GM20000 (cell line): ENCODE measurements at places on chromosomes 6 and 20.

- no peak for DNase-seq
Observed at GRCh38 chr20:60180986-60181385, 222.8 kb downstream of the CDH26 start.

GRCh38 chr6:41334482-41335040 lies 847 bp upstream of the NCR2 start:
- no peak for DNase-seq

DNA sequence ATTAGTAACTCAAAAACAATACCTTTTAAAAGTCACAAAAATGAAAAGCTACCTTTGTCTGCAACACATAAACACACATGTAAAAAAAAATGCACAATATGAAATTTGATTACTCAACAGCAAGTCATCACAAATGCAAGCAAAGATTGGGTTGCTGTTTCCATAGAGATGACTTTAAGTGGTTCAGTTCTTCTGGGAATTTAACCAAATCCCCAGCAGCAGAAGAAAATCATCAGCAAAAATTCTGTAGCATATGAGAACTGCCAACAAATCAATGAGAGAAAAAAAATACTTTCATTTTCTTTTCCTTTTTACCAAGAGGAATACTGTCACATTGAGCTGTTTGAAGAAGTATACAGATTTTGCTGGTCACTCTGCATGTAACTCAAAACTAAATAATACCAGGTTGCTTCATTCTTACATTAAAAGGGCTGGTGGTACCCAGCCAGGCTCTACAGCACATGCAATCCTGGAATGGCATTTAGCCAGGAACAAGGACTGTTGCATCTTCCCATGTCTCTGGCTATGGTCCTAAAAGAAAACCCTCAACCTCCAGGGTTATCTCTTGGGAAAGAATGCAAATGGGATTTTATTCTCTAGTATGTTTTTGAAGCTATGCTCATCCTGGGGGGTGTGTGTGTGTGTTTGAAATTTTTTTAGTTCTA lies 158.3 kb downstream of the OPRM1 start:
- no peak for DNase-seq

DNA sequence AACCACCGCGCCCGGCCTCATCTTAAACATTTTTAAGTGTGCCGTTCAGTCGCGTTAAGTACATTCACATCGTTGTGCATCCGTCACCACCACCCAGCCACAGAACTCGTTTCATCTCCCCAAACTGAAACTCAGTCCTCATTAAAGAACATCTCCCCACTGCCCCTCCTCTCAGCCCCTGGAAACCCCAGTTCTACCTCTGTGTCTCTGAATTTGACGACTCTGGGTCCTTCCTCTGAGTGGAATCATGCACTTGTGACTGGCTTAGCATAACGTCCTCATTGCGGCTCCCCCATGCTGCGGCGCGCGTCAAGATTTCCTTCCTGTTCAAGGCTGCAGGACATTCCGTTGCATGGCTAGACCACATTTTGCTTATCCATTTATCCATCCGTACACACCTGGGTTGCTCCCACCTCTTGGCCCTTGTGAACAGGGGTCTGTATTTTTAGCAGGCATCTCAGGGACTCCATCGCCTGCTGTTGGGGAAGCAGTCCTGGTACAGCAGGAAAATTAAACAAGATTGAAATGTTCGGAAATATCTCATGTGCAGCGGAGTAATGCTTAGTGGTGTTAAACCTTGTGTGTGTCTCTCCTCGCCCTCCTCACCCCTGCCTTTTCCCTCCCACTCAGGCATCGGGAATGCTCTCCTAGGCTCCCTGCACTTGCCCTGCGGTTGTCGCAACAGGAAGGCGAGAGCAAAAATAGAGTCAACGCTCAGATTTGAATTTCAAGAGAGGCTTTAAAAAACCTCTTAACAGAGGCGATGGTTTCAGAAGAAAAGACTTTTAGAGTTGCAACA lies 127.9 kb downstream of the PXDC1 start:
- no peak for DNase-seq

- DNase-seq: no peak
Observed at GRCh38 chr6:24529985-24530384, 35.2 kb downstream of the ALDH5A1 start.

- no peak for DNase-seq
Observed at GRCh38 chr6:5680095-5680494, 326.6 kb downstream of the NRN1 start.

DNA sequence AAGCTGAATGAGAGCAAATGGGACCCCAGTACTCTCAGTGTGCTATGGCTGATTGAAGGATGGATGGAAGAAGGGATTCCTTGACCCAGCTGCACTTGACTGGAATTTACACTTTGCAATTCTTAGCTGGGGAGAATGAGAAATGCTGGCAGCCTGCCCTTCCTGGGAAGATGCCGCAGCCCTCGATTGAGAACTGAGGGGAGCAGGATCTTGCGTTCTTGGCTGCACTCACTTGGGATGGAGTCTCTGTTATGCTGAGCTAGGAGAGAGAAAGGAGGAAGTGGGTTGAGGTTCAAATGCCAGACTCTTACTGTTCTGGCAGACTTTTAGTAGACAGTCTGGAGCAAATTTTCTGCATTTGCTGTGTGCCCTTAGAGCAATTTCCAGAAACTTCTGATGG lies 221.2 kb downstream of the FNDC1 start:
- DNase-seq: no peak

GRCh38 chr6:56040223-56040622 lies 164.8 kb upstream of the BMP5 start:
- no peak for DNase-seq

DNA sequence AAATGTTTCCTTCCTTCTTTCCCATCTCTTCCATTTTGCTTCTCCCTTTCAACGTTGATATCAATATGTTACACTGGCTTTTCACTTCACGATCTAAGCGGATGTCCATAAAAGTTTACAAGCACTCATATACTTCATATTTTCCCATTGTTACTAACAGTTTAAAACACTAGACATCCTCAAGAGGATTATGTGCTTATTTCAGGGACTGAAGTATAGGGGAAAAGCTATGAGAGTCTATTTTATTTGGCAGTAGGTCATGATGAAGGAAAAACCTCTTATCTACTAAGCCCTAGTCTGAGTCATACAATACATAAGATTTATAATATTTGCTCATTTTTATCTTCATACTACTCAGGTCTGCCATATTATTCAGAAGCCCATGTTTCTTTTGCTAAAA lies 20.6 kb upstream of the EPB41L2 start:
- no peak for DNase-seq

DNA sequence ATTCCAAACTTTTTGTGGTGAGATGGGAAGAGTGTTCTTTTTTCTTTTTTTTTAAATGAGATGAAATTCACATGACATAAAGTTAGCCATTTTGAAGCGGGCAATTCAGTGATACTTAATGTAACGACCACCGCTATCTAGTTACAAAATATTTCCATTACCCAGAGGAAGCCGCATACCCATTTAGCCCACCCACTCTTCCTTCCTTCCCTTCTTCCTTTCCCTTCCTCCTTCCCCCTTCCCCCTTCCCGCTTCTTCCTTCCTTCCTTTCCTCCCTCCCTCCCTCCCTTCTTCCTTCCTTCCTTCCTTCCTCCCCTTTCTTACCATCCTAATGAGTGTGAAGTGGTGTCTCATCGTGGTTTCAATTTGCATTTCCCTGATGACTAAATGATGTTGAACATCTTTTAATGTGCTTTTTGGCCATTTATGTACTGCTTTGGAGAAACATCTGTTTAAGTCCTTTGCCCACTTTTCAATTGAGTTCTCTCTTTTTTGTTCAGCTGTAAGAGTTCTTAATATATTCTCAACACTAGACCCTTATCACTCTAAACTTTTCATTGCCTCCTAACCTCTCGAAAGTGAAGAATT lies 371.1 kb downstream of the FARS2 start:
- no peak for DNase-seq
